ENCODE measurements at places on chromosomes 6 and 20.

- no peak for DNase-seq
These were observed 2.2 kb upstream of the BFSP1 start for GRCh38 chr20:17533396-17533795.

GRCh38 chr6:110557199-110557598, 80.8 kb upstream of the SLC22A16 start:
- no peak for DNase-seq

- no peak for DNase-seq
These were observed 222.1 kb upstream of the UFL1 start for GRCh38 chr6:96299525-96299924.

DNA sequence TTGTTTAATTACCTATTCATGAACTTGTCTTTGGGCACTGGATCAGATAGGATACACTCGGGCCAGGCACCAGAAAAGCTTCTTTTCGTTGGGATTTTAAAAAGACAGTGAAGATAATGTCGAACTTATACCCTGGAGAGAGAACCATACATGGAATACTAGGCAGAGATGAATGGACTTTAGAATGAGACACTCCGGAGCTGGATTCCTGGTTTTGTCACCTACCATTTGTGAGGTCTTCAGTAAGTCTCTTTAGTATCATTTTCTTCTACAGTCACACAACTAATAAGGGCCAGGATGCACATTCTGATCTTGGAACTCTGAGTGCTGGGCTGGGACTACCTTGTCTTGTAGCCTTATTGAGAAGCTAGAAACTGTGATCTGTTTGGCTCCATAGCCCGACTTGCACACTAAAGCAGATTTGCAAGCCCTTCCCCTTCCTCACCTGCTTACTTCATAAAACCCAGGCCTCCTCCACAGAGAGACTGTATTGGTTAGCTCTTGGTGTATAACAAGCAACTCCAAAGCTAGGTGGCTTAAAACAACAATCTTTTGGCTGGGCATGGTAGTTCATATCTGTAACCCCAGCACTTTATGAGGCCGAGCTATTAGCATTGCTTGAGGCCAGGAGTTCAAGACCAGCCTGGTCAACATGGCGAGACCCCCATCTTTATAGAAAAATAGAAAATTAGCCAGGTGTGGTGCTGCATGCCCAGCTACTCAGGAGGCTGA, 7.4 kb upstream of the IFT52 start:
- DNase-seq: no peak

DNA sequence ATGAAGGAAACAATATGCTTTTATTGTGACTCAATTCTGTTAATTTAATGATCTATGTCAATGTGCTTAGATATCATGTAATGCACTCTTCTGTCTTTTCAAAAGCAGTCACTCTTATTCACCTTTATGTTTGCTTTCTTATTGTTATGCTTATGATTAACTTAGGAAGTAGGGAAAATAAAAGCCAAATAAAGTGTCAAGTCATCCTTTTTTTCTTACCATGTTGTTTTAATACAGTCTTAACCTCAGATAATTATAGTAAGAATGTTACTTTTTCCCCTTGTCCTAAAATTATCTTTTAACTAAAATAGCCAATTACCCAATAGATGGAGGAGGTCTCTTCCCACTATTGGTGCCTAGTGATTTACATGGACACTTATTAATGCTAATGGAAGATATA, 72.6 kb downstream of the TFAP2B start:
- DNase-seq: no peak

All from AG04449 (cell line).